ENCODE measurements at places on chromosomes 2 and 18.

- DNase-seq, result peak; percentile 10
Measured at GRCh38 chr2:20597860-20598183, 53.1 kb downstream of the HS1BP3 start.

GRCh38 chr2:79975791-79976565 lies 328.6 kb downstream of the LRRTM1 start:
- no peak for DNase-seq

- DNase-seq, result no peak
Measured at GRCh38 chr18:13227910-13228309, 9.3 kb downstream of the LDLRAD4 start.

GRCh38 chr2:110973262-110973661 lies 147.5 kb upstream of the BCL2L11 start:
- no peak for DNase-seq

DNA sequence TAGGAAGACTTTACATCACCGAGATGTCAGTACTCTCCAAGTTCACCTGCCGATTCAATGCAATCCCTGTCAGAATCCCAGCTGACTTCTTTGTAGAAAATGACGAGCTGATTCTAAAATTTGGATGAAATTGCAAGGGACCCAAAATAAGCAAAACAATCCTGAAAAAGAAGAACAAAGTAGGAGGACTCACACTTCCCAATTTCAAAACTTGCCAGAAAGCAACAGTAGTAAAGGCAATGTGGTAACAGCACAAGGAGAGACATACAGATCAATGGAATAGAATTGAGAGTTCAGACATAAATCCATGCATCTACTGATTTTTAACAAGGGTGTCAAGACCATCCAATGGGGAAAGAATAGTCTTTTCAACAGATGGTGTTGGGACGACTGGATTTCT lies 52.2 kb downstream of the SMAD7 start:
- no peak for DNase-seq

Data from right hindlimb (tissue), 1 donor.